Retina (tissue), 1 donor: ENCODE measurements at places on chromosomes 7 and 10.

DNA sequence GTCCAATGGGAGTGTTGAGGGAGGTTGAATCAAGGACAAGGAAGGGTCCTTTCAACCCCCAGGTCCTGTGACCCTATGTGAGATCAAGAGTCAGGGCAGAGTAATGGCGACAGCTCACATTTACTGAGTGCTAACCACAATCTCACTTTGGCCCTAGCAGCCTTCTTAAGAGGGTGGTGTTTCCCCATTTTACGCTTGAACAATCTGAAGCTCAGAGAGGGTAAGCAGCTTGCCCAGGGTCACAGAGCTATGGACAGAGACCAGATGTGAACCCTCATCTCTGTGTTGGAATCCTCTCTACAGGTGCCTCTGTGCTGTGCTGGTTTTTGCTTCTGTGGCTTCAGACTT is 102.0 kb downstream of the GRK5 start:
- DNase-seq, result no peak

DNA sequence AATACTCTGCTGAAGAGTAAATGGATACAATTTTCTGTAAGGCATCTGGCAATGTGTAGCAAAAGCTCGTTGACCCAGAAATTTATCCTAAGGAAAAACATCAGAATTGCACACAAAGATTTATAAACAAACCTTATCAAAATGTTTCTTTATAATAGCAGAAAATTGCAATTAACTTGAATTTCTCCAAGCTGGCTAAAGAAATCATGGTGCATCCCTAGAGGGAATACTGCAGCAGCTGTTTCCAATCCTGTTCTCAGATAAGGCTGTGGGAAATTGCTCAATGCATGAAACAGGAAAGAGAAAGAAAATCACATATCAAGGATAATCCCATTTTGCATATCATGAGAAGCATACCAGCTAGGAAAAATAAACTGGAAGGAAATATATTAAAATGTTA is 18.7 kb downstream of the TACR2 start:
- no peak for DNase-seq

DNA sequence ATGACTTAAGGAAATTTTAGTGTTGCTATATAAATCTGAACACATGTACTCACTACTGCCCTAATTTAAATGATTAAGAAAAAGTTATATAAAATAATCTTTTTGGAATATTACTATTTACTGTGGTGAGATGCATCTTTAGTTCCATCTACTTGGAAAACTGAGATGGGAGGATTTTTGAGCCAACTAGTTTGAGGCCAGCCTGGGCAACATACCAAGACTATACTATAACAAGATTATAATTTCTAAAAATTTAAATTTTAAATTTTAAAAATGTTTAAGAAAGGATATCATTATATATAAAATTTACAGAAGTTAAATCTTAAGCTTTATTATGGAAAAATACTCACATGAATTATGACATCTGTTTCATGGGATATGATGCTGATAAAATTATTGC is 530.8 kb upstream of the IGFBP3 start:
- no peak for DNase-seq

DNA sequence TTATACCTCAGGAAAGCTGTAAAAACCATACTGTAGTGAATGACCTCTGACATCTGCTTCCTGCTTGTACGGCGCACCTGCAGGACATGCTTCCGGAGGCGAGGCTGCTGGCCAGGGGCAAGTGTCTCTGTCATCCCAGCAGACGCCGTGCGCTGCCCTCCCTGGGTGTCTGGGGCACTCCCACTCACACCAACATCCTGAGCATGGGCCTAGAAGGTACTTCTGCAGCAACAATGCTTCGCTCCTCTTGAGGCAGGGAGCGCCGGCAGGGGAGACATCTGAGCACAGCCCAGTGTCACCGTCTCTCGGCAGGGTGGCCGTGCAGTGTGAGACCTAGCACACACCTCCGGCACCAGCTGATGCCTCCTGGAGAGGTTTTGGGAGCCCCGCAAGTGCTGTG is 269.2 kb downstream of the MAD1L1 start:
- DNase-seq, result peak; percentile 15

DNA sequence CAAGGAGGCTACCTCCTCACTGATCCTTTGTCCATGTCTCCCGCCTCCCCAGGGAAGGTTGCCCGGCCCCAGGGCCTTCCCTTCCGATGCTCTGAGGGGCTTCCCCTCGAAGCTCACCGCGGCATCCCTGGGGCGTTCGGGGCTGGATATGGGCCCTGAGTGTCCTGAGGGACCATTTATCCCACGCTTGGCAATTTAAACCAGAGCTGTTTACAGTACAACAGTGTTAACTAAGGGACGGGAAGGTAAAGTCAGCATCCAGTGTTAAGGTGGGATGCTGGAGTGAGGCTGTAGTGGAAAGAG is 92.0 kb downstream of the TCERG1L start:
- no peak for DNase-seq

DNA sequence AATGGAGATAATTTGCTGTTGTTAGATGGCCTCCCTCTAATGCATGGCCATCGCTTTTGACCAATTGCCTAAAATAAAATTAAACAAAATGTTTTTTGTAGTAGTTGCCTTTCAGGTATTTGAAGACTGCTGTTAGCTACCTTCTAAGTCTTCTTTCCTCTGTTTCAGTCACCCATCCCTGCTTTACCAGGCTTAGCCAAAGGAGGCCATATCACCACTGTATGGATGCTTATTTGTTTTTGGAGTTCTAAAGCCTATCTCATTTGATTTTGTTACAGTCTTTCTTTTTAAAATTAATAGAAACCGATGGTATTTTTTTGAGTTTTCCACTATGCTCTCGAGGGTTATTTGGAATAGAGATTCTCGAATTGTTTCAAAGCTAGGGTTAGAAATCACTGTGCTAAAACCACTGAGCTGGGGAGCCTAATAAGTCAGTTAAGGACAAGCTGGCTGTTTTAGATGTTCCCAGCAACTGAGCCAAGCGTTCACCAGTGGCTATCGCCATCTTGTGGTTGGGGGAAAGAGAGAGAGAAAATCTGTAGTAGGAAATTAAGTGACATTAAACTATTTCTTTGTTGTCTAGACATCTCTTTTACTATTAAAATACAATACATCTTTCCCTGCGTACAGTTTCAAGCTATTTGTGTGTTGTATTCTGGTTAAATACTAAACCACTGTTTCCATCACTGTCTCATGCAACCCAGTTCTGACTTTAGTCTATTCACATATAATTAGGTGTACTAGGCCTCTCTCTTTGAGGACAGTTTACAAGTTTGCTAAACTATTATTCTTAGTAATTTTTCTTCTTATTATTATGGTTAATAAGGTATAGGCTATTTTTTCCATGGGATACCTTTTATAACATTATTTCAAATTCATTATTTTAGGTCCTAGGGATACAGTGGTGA is 52.2 kb downstream of the GPR158 start:
- DNase-seq, result peak; percentile 62

DNA sequence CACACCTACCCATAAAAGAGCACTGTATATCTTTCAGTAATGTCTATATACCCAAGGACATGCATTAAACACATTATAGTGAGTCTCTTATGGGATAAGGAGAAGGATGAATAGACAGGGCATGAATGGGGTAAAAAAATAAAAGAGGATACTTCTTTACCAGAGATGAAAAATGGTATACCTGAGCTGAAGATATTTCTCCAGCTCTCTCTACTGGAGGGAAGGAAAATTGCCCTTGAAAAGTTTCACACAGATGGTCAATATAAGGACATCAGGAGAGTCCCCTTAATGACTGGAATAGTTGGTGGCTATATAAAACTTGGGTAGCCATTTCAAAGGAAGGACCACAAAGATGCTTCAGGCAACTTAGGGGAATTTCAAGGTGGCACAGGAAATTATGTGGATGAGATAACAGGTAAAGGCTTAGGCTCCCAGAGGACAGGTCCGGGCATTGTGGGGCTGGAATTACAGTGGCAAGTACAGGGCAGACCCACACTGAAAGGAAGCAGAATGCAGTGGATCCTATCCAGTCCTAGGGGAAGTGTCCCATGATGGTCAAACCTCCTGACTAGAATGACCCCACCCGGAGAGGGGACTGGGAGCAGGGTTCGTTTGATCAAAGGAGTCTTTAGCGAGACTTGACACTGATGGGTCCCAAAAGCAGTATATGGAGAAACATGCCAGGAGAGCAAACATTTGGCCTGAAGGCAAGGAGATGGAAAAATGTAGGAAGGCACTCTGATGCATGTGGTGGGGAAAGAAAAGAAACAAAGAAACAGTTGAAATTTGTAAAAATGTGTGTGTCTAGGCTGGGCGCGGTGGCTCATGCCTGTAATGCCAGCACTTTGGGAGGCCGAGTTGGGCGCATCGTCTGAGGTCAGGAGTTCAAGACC is 35.6 kb downstream of the PLAU start:
- DNase-seq, result no peak

- DNase-seq, result no peak
Measured at GRCh38 chr10:3830946-3831345, 45.9 kb upstream of the KLF6 start.

DNA sequence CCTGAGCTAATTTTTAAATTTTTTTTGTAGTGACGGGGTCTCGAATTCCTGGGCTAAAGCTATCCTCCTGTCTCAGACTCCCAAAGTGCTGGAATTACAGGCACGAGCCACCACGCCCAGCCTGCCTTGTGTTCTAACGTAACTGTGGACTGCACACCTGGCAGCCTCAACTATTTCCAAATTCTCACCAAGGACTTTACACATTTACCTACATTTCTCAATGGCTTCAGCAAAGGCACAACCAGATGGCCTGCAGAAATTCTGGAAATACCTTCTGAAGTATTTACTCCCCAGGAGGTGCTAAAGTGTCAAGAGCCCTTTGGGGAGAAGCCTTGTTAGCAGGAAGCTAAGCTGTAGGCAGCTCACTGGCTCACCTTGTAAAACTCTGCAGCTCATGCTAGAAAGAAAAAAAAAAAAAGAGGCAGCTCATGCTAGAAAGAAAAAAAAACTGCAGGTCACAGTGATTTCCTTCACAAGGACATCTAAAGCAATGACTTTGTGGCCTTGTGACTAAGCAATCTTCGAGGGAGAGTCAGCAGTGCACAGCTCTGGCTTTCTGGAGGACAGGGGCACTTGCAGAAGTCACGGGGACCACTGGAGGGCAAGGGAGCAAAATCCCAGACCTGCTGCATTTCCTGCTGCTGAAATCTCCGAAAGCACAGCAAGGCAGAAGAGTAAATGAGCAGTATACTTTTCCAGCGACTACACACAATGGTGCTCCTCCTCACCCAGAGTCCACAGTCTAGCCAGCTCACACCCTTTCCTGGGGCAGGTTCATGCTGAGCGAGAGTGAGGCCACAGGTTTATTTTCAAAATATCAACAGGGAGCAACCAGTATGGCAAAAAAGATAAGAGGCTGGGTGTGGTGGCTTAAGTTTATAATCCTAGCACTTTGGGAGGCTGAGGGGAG is 40.4 kb downstream of the BAIAP2L1 start:
- no peak for DNase-seq

GRCh38 chr7:50371551-50372021 is 67.1 kb downstream of the IKZF1 start:
- no peak for DNase-seq

DNA sequence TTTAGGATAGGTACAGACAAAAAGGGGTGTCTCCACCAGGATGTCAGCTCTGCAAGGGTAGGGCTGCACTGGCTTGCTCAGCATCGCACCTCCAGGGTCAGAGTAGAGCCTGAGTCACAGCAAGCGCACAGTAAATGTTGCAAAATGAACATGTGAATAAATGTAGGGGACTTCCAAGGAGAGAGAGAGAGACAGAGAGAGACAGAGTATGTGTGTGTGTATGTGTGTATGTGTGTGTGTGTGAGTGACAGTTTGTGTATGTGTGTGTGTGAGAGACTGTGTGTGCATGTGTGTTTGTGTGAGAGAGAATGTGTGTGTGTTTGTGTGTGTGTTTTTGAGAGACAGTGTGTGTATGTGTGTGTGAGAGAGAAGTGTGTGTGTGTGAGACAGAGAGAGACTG is 163.3 kb downstream of the RPS24 start:
- no peak for DNase-seq

DNA sequence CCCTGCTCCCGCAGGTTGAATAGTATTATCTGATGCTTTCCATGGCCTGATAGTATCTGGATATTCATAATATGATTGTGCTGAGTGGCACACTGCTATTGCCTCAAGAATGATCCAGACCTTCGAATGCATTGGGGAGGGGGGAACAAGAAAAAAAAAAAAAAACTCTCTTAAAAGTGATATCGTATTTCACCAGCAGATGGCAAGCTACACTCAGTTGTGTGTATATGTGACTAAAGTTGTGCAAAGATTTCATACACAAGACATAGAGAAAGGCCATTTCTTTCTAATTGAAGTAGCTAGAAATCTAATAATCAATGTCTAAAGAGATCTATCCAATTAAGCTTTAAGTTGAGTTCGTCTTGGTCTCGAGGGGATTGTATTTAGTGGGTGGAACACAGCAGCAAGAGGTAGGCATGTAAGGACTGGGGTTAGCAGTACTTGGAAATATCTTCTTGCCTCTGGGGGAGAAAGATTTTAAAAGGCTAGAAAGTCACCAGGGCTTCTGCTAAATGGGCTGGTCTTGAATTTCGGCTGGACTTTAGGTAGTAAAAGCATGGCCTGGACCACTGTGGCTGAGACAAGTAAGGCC is 15.3 kb downstream of the SFRP4 start:
- peak; percentile 38 for DNase-seq

DNA sequence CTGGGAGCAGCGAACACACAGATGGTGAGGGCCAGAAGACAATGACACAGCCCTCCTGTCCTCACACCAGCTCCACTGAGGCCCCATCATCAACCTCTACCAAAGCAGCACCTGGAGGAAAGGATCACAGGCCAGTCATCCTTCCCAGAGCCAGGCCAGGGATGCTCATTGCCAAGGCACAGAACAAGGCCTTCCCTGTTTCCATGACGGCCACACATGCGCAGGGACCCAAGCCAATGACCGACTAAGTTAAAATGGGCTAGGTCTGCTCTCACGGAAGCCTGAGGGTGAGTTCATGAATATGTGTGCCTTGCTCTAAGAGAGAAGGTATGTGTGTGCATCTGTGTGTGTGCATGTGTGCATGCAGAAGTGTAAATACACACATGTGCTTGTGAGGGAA is 39.6 kb downstream of the COBL start:
- DNase-seq, result no peak

DNA sequence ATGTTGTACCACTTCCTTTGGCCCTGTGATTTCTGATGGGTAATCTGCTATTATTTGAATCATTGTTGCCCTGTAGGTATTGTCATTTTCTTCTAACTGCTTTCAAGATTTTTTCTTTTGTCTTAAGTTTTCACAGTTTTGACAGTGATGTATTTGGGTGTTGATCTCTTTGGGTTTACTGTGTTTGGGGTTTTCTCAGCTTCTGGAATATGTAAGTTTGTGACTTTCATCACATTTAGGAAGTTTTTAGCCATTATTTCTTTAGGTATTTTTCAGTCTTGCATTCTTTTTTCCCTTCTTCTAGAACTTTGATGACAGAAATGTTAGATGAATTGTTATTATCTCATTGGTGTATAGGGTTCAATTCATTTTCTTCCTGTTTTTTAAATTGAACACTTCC is 23.1 kb upstream of the PON2 start:
- DNase-seq, result no peak

DNA sequence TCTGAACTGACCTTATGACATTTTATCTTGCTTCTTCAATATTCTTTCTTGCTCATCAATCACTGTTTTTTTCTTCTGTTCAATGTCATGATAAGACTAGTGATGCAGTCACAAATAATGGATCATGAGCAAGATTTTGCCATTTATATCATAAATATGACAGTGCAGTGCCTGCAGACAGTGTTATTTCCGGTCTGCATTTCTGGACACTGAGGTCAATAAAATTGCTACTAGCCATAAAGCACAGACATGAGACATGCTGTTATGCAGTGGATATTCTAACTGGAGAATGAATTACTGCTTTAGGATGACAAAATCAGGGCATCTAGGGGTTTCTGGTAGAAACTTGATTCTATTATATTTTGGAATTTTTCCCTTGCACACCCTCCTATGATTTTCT is 1509.7 kb upstream of the LRRTM3 start:
- no peak for DNase-seq
